Right renal pelvis (tissue), 4 donors: ENCODE measurements at places on chromosomes 5 and 9.

DNA sequence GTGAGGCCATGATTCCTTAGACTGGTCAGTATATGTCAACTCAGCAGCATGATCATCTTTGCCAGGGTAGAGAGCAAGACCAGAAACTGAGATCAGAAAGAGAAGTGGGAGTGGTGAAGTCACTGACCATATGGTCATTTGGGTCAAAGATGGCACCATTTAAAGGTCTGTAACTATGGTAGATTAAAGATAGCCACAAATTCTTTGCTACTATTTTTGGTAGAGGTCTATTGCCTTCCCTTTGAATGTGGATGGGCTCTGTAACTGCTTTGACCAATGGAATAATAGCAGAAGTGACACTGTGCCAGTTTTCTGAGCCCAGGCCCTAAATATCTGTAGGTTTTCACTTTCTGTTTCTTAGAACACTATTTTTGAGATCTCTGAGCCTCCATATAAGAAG lies 117.6 kb downstream of the PCSK1 start:
- no peak for DNase-seq

DNA sequence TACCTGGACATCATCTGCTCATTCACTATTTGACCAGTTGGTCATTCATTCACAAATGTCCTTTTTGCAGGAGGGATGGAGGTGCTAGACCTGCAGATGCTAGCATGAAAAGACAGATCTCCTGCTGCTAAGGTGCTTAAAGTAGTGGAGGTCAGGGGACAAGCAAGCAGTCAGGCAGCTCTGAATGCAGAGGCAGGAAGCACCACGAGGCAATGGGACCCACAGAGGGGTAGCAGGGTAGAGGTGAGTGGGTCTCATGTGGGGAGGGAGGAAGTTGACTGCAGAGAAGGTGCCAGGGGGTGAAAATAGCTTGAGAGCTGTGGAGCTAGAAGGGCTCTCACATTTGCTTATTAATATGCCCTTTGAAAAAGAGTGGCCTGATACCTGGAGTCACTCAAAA lies 25.2 kb downstream of the FXN start:
- DNase-seq, result no peak

GRCh38 chr9:127455324-127455992 lies 4.1 kb downstream of the LRSAM1 start:
- no peak for DNase-seq

- no peak for DNase-seq
Measured at GRCh38 chr9:127185931-127186781, 63.7 kb upstream of the ANGPTL2 start.

DNA sequence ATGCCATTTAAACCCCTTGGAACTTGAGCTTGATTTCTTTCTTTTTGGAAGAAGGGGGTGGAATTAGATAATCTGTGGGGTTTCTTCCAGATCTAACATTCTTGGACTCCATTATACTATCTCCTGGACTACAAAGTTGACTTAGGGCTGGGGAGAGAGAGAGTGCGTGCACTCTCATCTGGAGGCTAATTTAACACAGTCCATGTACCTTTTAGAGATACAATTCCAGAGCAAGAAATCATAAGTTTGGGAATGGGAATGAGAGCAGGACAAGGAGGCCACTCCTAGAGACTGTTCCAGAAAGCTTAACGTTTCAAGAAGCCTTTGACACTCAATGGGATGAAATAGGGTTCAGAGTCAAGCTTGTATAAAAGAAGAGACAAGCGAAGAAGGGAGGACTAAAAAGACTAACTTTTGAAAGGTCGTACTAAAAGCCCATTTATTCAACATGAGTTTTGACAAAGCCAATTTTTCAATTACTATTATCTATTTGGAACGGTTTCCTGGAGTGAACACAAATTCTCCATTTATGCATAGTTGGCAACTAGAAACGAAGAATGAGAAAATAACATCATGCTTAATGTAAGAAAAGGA lies 83.4 kb downstream of the ACTL7B start:
- DNase-seq, result no peak

GRCh38 chr9:130891688-130892476 lies 4.7 kb downstream of the QRFP start:
- no peak for DNase-seq

GRCh38 chr9:33374634-33375237 lies 27.6 kb downstream of the AQP7 start:
- DNase-seq, result peak; percentile 67
